ENCODE measurements at places on chromosomes 6 and 20. TPM values are rescaled to one million over a fixed set of nuclear protein-coding genes. Genes with fewer than 3 reads are reported as not detected.

The CCDC170 gene
- 9.8 TPM for total RNA-seq

The MUCL3 gene
- total RNA-seq, result not detected

The EFCAB8 gene
- total RNA-seq, result 0.32 TPM

The LAMP5 gene
- total RNA-seq, result 0.88 TPM

The GABRR1 gene
- total RNA-seq, result not detected

The FOXC1 gene
- 13.2 TPM for total RNA-seq

The LY6G6D gene
- total RNA-seq, result not detected

The PXDC1 gene
- total RNA-seq, result 122 TPM

The CRIP3 gene
- total RNA-seq, result 2.1 TPM

The GSTA3 gene
- not detected for total RNA-seq

The NRSN1 gene
- not detected for total RNA-seq

The CRISP2 gene
- total RNA-seq, result not detected

The CCM2L gene
- 2.8 TPM for total RNA-seq

DNA sequence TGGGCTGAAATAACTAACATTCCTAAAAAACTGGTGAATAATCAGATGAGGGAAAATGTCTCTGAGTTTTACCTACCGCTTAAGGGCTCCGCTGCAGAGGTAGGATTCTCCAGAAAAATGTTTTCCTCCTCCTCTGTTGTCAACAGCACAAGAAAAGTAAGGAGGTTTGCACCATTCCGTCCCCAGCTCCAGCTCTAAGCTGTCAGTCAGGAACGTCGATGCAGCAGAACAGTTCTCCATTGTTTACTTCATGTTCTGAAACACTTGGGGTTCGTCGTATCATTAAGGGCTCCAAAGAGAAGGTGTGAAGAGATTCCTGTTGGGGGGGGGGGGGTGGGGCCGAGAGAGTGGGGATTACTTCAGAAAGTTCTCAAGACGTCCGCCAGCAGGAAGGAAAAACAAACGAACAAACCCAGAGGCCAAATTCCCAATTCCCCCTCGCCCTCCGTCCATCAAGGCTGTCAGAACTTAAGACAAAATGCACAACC is 734 bp downstream of the MMS22L start:
- no peak for DNase-seq

DNA sequence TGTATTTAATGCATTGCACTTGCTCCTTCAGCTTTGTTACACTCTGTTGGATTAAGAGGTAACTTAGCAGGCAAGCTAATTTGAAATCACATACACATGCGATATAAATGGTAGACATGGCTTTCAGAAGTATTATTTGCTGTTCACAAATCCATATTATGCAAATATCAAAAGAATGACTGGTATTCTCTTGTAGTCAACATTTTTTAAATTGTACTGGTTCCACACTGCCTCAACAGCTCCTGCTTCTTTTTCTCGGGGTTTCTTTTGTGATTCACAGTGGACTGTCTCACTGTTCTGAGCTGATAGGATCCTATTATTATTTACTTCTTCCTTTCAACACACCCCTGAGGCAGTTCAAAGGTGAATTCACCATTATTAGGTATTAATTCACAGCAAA is 927.4 kb downstream of the KIF16B start:
- no peak for DNase-seq

DNA sequence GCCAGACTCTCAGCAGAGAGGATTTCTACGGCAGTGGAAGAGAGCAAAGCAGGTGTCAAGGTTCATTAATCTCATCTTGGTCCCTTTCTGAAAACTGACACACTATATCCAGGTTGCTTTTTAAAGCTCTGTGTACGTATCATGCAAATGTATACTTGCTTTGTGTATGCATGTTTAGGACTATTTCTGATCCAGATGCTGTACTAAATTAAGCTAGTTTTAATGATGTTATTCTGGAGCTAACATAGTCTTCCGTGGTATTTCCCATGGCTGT is 59.2 kb upstream of the SNX9 start:
- DNase-seq, result no peak

DNA sequence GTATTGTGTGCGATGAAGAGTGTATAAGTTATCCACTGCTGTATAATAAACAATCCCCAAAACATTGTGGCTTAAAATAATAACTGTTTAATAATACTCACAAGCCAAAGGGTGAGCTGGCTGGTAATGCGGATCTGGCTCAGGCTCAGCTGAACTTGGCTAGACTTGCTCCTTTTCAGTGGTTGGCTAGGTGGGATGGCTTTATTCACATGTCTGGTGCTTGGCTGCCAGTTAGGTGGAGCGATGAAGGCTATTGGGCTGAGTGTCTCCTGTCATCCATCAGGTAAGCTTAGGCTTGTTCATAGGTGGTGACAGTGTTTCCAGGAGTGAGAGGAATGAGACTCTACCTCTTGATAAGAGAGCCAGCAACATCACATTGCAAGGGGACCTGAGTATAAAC is 135.0 kb upstream of the ASCC3 start:
- DNase-seq, result no peak

DNA sequence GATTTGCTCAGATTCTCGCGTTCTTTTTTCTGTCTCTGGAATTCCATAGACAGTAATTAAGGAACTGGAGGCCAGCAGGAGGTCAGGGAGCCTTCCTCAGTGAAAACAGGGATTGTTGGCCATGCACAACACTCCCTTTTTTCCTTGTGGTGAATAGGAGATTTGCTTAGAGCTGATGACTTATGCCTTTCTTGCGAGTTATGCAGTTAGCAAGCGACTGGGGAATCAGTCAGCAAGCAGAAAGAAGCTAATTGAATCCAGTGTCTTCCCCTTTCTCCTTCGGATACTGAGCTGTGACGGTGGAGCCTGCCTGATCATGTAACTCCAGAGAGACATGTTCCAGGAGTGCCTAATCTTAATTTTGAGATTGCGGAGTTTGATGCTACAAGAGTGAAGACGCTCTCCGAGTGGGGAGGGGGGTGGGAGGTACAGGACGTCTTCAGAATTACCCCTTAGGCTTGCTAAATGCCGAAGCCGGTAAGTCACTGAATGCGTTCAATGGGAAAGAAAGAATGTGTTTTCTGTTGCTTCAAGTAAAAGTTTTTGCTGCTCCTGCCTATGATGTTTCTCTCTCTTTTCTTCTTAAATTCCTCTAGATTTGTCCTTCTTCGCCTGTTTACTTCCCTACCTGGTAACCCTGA is 165.9 kb downstream of the SASH1 start:
- DNase-seq, result no peak

DNA sequence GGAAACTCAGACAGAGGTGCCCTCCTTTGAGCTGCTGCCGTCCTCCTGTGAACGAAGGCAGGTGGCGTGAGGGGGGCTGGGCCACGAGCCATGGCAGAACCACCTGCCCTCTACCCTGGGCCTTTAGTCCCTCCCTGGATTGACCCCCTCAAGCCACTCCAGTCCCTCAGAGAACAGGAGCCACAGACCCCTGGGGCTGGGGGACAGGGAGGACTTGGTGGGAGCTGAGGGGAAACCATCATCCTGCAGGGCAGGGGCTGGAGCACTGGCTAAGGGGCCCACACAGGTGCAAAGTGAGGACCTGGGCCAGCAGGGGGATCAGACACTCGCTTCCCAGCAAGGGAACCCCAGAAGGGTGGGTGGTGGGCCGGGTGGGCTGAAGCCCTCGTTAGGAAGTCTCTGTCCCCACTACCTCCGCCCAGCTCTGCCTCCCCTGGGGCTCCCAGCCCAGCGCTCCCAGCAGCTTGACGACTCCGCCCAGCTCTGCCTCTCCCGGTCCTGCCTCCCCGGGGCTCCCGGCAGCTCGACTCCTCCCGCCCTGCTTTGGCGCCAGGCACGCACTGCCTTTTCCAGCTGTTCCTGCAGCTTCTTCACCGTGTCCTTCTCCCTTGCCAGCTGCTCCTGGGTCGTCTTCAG is 44.4 kb downstream of the DSTN start:
- DNase-seq, result no peak

DNA sequence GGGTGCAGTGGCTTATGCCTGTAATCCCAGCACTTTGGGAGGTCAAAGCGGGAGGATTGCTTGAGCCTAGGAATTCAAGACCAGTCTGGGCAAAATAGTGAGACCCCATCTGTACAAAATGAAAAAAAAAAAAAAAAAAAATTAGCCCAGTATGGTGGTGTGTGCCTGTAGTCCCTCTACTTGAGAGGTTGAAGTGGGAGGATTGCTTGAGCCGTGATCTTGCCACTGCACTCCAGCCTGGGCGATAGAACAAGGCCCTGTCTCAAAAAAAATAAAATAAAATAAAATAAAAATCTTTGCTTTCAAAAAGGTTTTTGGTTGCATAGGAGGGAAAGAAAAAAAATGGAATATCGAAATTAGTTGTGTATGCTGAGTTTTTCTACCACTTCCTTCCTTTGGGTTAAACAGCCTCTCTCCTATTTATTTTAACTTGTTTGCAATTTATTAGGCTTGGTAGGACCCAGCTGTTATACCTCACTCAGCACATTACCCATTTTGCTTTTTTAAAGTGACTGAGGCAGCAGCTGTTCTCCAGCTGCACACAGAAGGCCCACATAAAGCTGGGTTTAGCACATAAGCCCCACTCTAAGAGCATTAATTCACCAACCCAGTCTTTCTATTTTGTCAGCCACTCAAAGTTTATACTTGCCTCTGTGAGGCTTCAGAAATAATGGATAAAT is 152.3 kb downstream of the ZFAND3 start:
- DNase-seq, result no peak

DNA sequence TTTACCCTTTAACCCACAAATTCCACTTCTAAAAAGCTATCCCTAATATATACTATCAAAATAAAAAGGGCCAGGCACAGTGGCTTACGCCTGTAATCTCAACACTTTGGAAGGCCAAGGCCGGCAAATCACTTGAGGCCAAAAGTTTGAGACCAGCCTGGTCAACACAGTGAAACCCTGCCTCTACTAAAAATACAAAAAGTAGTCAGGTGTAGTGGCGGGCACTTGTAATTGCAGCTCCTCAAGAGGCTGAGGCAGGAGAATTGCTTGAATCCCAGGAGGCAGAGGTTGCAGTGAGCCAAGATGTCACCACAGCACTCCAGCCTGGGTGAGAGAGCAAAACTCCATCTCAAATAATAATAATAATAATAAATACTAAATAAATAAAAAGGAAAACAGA is 82.5 kb downstream of the TRIM27 start:
- no peak for DNase-seq

DNA sequence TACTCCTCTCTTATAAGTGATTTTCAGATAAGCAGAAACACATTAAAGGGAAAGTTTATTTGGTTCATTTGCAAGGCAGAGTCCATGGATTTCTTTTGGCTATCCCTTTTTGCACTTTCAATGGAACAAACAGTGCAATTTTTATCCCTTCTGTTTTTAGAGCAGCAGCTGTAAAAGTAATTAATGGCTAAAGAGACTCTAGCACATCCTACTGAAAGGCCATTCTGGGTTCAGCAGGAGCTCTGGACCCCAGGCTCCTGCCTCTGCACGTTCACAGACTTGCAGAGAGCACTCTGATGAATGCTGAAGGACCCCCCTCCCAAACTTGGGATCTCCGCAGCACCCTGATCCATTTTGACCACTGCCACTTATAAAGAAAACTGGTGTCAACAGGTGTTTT is 40.3 kb upstream of the PDE7B start:
- DNase-seq, result no peak

GRCh38 chr6:25179051-25179778 is 100.0 kb upstream of the CARMIL1 start:
- DNase-seq, result no peak

DNA sequence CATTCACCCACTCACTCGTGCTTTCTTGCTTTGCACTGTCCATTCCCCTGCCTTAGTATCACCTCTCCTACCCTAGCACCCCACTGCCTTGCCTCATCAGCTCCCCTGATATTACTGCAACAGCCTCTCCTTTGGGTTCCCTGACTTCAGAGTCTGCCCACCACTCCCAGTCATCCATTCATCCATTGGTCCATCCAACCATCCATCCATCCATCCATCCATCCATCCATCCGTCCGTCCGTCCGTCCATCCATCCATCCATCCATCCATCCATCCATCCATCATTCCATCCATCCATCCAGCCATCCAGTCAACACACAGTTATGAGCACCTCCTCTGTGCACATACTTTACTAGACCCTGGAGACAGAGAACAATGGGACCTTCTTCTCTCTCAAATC is 22.9 kb upstream of the FAM83D start:
- no peak for DNase-seq

- DNase-seq, result no peak
These were observed at the start of gene STK35 for GRCh38 chr20:2101057-2101864. TSS of gene STK35 (plus strand) at chr20:2101827. CDS start at chr20:2101882, 55 bp downstream.

DNA sequence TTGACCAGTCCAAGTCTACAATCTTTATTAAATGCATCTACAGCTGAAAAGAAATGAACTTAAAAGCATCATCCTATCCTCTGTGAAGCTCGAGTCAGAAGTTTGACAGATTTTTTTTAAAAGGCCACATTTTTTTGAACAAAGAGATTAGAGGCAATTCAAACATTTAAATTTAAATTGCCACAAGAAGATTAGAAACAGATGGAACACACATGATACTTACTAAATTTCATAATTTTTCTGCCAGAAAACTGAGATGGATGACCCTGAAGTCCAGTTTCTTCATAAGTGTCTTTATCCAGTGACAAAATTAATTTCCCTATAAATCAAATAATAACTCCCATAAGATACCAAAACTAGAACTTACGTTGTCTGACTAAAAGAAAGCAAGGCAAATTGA is 4.3 kb downstream of the RPP40 start:
- DNase-seq, result no peak

All from breast epithelium (tissue), 4 donors.